ENCODE measurements at places on chromosomes 6 and 20.
A peak's percentile ranks its signal among the peaks of the same experiment; 100 is the strongest.

- no peak for DNase-seq
Observed at GRCh38 chr20:61254881-61255626, 3.0 kb downstream of the CDH4 start.

DNA sequence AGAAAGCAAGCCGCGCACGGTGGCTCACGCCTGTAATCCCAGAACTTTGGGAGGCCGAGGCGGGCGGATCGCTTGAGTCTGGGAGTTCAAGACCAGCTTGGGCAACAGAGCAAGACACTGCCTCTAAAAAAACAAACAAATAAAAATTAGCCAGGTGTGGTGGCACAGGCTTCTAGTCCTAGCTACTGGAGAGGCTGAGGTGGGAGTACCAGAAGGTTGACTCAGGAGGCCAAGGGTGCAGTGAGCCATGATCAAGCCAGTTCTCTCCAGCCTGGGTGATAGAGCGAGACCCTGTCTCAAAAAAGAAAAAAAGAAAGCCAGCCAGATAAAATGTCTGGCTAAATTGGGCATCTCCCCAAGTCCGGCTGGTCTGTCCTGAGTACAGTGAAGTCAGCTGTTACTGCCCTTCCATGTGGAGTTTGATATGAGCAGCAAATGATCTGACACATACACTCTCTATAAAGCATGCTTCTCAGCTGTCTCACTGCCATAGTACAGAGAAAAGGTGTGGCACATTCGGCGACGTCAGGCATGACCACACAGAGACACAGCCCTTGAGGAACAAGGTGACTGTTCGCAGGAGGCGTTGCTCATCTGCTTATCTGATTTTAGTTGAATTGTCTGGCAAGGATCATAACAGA is 13.0 kb downstream of the CD83 start:
- no peak for DNase-seq

DNA sequence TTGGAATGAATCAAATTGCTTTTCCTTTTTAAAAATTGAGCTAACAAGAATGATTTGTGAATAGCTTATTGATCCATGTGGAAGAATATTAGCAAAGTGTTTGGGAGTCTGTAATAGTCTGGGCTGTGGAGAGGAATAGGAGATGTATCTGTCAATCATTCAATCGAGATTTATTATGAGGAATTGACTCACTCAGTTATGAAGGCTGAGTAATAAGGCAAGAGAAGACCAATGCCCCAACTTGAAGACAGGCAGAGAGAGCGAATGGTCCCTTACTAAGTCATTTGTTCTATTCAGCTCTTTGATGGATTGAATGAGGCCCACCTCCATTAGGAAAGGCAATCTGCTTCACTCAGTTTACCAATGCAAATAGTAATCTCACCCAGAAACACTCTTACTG is 403.0 kb downstream of the CD83 start:
- DNase-seq: no peak

GRCh38 chr6:35035481-35036030 is 105.6 kb downstream of the TCP11 start:
- no peak for DNase-seq

GRCh38 chr6:11333132-11333849 is 100.8 kb upstream of the NEDD9 start:
- DNase-seq: no peak

- DNase-seq: no peak
Observed at GRCh38 chr6:7535498-7535897, 6.0 kb upstream of the DSP start.

- DNase-seq: peak; percentile 76
Observed at GRCh38 chr6:26304797-26305640, 60.0 kb upstream of the BTN3A2 start.

- DNase-seq: peak; percentile 47
Observed at GRCh38 chr6:167826230-167826895, 348 bp upstream of the AFDN start.

GRCh38 chr20:58841539-58842264 is 9.0 kb downstream of the GNAS-AS1 start:
- no peak for DNase-seq

DNA sequence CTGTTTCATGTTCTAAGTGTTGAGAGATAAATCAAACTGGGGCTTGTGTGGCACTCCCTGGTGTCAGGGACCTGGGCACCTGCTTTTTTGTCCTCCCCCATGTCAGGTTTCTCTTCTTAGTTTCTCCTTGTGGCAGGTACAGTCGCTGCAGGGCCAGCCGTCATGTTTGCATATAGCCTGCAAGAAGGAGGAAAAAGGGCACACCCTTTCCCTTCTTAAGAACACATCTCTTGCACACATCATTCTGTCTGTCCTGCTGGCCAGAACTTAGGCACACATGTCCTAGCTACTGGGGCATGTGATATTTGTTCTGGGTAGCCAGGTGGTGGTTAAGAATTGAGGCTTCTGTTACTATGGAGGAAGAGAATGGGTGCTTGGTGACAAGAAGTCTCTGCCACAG is 27.9 kb downstream of the CDC5L start:
- no peak for DNase-seq

DNA sequence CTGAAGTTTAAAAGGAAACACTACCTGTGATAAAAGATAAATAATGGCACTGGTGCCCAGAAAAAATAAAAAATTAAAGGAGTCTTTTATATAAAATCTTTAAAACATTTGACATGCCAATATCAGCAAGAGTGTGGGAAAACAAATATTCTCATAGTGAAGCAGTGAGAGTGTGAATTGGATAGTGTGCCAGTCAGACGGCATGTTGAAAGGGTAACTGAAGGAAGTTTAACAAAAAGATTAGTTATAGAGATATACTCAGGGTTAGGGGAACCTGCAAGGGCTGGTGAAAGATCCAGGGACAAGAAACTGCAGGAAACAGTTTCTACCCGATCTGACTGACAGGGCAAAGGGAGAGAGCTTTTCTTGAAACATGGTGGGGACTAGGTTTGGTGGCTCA is 22.2 kb upstream of the GMNN start:
- DNase-seq: no peak

Measured in CD4-positive, alpha-beta T cell treated with Interleukin-4 for 1 hour (primary cell).